ENCODE measurements at places on chromosomes 5 and 9.

GRCh38 chr5:162456086-162456485 lies 388.5 kb downstream of the GABRG2 start:
- no peak for DNase-seq

DNA sequence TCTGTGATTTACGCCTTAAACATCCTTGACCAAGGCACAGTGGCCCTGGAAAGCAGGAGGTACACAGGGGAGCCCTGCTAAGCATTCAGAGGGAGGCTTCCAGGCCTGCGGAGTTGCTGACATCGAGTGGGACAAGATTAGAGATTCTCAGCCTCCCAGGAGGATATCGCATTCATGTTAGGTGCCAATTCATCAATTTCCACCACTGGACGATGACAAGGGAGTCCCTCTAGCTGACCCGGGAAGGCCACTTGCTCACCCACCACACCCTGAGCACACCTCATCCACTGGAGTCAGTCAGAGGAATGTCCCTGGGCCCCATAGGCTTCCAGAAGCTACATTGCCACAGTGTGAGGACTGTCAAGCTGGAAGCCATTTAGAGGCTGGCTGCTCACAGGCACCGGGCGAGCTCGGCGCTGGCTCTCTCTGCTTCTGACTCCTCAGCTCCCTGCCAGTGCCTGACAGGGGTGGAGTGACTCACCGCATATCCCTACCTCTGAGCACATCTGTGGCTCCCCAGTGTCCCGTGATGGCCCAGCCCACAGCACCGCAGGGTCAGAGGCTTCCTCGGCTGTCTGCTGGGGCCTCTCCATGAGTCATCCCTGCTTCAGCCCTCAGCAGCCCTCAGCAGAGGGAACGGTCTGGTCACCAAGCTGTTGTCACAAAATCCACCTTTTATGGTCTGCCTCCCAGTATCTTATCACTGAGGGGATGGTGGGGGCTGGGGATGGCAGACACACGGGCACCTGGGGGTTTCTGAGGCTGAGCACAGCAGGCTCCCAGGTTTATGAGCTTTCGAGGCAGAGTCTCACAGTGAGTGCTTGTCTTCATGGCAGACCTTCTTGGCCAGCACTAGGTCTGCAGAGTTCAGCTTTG lies 117.5 kb downstream of the ZNF608 start:
- DNase-seq, result peak; percentile 46

DNA sequence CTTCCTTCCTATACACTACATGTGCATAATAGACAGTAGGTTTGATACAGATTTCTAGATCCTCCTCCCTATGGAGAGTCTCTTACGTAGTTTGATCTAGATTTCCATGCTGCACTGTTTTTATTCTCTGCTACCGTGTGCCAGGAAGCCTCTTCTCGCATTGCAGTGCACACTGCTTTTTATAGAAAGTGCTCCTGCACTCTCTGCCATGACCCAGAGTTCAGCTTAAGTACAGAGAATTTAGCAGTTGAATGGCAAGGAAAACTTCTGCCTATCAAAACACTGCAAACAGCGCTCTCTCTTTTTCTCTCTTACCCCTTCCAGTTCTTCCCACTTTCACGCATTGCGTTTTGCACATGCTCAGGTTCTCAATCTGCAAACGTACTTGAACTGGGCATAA lies 187.4 kb downstream of the ARHGAP26 start:
- no peak for DNase-seq

DNA sequence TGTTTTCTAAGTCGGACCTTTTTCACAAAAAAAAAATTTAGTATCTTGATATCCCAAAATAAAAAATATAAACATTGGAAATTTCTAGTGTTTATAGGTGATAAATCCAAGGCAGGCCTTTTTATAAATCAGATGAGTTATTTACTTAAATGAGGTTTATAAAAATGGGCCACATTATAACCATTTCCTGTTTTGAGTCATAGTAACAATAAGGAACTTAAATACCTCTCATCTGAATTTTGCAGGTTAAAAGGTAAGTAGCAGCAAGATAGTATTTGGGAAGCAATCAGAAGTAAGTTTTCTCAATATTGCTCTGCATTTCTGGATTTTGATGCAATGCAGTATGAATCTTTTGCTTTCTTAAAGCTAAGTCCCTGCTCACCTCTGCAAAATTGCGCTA lies 3.9 kb downstream of the SPTAN1 start:
- no peak for DNase-seq

- no peak for DNase-seq
These were observed 213.2 kb downstream of the TMC1 start for GRCh38 chr9:72734631-72735030.

All from HuH-7.5 (cell line).